ENCODE measurements at places on chromosomes 4 and X.

GRCh38 chr4:124322234-124323065 lies 390.1 kb downstream of the ANKRD50 start:
- no peak for DNase-seq

DNA sequence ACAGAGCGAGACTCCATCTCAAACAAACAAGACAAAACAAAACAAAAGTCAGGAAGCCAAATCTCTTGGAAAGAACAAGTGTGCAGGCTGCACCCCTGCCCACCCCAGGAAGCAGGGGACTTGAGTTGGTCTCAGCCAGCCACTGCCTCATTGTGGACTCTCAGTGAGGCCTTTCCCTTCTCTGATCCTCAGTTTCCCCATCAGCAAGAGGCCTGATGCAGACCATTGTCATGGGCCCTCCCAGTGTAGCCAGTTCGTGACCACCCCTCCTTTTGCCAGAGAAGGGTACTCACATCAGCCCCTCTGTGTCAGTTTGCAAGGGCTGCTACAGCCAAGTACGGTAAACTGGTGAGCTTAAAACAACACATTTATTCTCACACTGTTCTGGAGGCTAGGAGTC lies 48.9 kb upstream of the MAMLD1 start:
- no peak for DNase-seq

DNA sequence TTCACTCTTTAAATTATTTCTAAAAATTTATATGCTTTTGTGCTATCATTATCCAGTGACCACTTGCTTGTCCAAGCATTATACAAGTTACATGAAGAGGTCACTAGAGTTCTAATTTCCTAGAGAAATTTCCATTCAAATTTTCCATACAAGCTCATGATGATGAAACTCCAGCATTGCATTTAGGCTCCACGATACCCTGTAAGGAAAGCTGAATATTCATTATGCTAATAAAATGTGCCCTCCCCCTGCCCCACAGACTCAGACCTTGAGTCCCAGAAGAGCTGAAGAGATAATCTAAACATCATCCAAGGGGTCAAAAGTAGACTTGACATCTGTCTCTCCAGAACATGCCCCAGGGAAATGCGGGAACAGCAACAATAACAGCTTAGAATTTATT lies 19.6 kb upstream of the FAM156A start:
- no peak for DNase-seq

DNA sequence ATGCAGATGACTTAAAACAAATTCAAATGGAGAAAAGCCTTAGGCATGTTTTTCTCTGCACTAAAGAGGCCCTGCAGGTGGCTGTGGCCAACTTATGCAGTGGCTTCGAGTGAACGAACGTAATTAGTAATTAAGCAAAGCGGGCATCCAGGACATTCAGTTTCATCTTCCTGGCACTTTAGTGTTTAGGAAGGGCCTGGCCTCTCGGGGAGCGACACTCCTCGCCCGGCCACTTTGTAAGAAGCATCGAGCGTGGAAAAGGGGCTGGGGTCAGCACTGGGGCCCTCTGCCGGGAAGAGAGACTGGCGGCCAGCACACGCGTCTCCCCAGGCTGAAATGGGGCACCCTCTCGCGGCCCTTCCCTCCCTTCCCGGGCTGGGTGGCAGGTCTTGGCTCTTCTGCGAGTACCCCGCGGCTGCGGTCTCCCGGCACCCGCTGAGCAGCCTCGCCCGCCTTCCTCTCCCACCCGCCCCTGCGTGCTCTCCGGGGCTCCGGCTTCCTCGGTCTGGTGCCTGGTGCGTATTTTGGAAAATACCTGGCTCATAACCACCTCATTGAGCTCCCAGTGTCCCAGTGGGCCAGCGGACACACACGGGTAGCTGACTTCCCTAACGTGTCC lies 677 bp upstream of the CYP4V2 start:
- DNase-seq, result peak; percentile 65

- no peak for DNase-seq
These were observed 12.6 kb downstream of the P2RY10 start for GRCh38 chrX:78957768-78958130.

DNA sequence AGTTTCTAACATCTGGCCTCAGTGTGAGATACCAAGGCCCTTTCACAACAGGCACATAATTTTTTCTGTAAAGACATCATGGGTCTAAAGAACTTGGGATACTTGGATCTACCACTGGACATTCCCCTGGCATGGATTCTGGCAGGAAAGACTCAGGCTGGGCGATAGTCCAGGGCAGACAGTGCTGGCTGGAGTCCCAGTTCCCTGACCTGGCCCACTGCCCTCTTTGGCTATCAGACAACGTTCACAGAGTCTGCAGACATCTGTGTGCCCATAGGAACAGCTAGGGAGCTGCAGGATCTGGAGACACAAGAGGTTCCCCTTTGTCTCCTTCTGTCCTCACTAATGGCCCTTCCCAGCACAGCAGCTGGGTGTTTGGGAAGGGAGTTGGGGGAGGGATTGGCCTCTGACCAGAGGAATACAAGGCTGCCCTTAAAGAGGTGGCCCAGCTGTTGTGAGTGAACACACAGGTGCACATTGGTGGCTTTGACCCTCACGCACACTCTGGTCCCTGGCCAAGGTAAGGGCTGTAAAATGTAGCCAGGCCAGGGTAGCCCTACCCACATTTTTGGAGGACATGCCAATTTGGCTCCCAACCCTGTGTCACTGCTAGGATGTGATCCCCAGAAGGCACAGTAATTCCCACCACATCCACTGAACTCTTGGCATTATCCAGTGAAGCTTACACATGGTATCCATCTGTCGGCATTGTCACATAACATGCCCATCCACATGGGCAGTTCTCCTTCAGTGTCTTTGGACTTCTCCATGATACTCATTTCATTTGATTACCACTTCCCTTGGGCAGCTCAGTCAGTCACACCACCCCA lies 72.3 kb downstream of the SOX3 start:
- DNase-seq, result no peak

GRCh38 chr4:115274545-115274944 lies 161.1 kb upstream of the NDST4 start:
- no peak for DNase-seq

DNA sequence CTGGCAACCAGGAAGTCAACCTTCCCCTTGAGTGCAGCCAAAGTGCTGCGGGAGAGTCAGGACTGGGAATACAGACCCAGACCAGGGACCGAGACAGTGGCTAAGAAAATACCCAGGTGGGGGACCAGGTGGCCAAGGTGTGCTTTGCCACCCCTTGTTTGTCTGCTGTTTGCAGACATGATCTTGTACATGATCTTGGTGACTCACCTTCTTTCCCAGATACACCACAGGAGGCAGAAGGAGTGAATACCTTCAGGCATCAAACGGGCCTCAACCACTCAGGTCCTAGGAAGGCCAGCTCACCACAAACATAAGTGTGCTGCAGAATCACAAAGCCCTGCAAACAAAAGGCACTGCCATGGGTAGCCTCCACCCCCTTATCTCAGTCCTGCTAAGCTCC lies 62.0 kb downstream of the CNGA2 start:
- DNase-seq, result no peak
